Mesothelial cell of epicardium (in vitro differentiated cells): ENCODE measurements at places on chromosomes 2 and 18.

GRCh38 chr2:171837736-171838135 is 56.3 kb downstream of the SLC25A12 start:
- H3K36me3 ChIP-seq = peaks cover 52% of the 10 kb centered on the region
- H3K27ac ChIP-seq = no peak overlapping the region
- H3K4me1 ChIP-seq = peaks cover 11% of the 10 kb centered on the region
- H3K27me3 ChIP-seq = no peaks in the 10 kb centered on the region
- no peak overlapping the region for H3K4me3 ChIP-seq
- DNase-seq = no peak

GRCh38 chr2:20642055-20642971 is 8.6 kb downstream of the HS1BP3 start:
- H3K4me1 ChIP-seq = peaks cover 2% of the 10 kb centered on the region
- H3K27me3 ChIP-seq = no peaks in the 10 kb centered on the region
- no peak overlapping the region for H3K4me3 ChIP-seq
- H3K27ac ChIP-seq = no peak overlapping the region
- peak; percentile 60 for DNase-seq
- H3K36me3 ChIP-seq = peaks cover 7% of the 10 kb centered on the region

DNA sequence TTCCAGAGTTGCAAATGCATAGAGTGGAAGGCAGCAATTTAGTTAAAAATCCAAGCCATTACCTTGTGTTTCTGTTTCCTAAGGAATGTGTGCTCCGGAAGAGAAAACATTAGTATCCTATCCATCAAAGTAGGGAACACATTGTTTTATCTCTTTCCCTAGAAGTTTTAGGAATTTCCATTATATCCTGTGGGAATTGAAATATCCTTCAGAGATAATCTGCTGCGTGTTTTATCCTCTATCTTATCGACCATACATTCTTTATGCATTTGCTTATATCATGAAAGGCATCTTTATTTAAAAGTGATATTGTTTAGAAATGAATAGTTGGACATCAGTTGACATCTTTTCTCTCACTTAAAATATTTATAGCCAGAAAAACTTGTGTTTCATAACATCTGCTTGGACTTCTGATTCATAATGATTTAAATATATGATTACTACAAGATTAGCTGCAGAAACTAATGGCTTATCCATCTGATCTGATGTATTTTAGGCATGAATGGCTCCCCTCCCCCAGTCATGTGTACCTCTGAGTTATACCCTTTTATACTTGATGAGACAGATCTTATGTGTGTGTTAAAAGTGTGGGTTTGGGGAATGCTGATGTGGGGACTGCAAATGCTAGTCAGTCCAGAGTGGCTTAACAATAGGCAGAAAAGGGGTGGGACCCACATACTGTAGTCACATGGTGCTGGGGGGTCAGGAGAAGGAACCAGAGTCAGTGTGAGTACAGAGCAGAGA is 136.2 kb upstream of the ARHGAP28 start:
- H3K4me1 ChIP-seq = peaks cover 30% of the 10 kb centered on the region
- no peak overlapping the region for H3K4me3 ChIP-seq
- peaks cover 3% of the 10 kb centered on the region for H3K36me3 ChIP-seq
- peak overlapping the region; percentile 55 for H3K27ac ChIP-seq
- DNase-seq = no peak

- no peaks in the 10 kb centered on the region for H3K36me3 ChIP-seq
- H3K27ac ChIP-seq = no peak overlapping the region
- no peak for DNase-seq
- no peaks in the 10 kb centered on the region for H3K4me1 ChIP-seq
- H3K4me3 ChIP-seq = no peak overlapping the region
These were observed 890.4 kb downstream of the TRIB2 start for GRCh38 chr2:13607139-13607538.

- no peak for DNase-seq
- H3K27ac ChIP-seq = no peak overlapping the region
- no peak overlapping the region for H3K4me3 ChIP-seq
- H3K36me3 ChIP-seq = peaks cover 6% of the 10 kb centered on the region
These were observed 82.5 kb downstream of the EDAR start for GRCh38 chr2:108906403-108907077.

- DNase-seq = no peak
- H3K27me3 ChIP-seq = peaks cover 12% of the 10 kb centered on the region
- H3K27ac ChIP-seq = no peak overlapping the region
- H3K4me1 ChIP-seq = peaks cover 10% of the 10 kb centered on the region
- H3K4me3 ChIP-seq = no peak overlapping the region
These were observed 206.1 kb upstream of the REV1 start for GRCh38 chr2:99695944-99696253.

- no peaks in the 10 kb centered on the region for H3K36me3 ChIP-seq
- H3K27ac ChIP-seq = no peak overlapping the region
- no peak for DNase-seq
- H3K4me1 ChIP-seq = peaks cover 21% of the 10 kb centered on the region
- no peaks in the 10 kb centered on the region for H3K27me3 ChIP-seq
- no peak overlapping the region for H3K4me3 ChIP-seq
These were observed 135.9 kb upstream of the SLC1A4 start for GRCh38 chr2:64853306-64853705.

DNA sequence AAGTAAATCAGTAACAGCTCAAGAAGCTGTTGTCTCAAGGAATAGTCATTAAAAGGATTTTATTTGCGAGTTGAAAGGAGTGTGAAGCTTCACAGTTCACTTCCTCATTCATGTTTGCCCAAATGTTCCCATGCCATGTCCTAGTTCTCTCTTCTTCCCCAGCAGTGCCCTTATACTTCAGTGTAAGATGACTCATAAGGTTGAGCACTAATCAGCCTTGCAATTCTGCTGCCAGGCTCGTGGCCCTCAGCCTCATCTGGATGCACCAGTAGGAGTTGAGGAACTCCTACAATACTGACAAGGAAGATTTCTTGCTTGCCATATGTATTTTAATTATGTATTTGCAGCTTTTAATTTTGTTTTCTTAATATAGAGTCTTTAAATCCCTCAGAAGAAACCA is 1980.4 kb downstream of the SUCLG1 start:
- no peaks in the 10 kb centered on the region for H3K36me3 ChIP-seq
- H3K27ac ChIP-seq = no peak overlapping the region
- no peak for DNase-seq
- H3K4me3 ChIP-seq = no peak overlapping the region
- no peaks in the 10 kb centered on the region for H3K27me3 ChIP-seq

GRCh38 chr2:235506997-235507615 is 13.3 kb downstream of the AGAP1 start:
- no peaks in the 10 kb centered on the region for H3K27me3 ChIP-seq
- no peak overlapping the region for H3K4me3 ChIP-seq
- H3K27ac ChIP-seq = no peak overlapping the region
- peaks cover 19% of the 10 kb centered on the region for H3K4me1 ChIP-seq

DNA sequence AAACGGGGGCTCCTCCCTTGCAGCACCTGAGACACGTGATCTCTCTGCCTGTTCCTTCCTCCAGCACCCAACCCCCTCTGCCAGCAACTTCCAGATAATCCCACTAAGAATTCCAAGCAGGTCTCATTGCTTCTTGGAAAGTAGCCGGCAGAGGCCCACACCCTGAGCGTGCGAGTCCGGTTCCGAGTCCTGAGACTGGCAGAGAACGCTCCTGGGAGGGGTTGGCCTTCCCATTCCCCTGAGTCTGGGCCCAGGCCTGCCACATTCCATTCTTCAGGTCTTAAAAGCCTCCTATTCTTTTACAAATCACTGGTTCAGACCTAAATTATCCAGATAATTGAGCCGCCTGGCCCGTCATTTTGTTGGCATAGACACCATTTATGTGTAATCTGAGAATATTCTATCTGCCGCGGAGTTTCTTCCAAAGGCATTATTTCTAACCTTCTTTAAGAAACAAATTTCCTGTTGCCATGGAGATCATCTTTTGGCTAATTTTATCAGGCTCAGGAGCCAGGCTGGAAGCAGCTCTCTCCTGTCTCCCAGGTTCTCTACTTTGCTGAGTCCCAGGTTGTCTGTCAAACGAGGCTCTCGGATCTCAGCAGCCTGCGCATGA is 165.4 kb downstream of the MYCN start:
- H3K4me1 ChIP-seq = peaks cover 32% of the 10 kb centered on the region
- H3K27ac ChIP-seq = peak overlapping the region; percentile 96
- peak overlapping the region; percentile 49 for H3K4me3 ChIP-seq
- DNase-seq = no peak
- no peaks in the 10 kb centered on the region for H3K36me3 ChIP-seq

- no peak overlapping the region for H3K4me3 ChIP-seq
- no peak for DNase-seq
- H3K4me1 ChIP-seq = peaks cover 15% of the 10 kb centered on the region
- peaks cover 17% of the 10 kb centered on the region for H3K36me3 ChIP-seq
These were observed 115.8 kb downstream of the PIGN start for GRCh38 chr18:62071071-62071470.

DNA sequence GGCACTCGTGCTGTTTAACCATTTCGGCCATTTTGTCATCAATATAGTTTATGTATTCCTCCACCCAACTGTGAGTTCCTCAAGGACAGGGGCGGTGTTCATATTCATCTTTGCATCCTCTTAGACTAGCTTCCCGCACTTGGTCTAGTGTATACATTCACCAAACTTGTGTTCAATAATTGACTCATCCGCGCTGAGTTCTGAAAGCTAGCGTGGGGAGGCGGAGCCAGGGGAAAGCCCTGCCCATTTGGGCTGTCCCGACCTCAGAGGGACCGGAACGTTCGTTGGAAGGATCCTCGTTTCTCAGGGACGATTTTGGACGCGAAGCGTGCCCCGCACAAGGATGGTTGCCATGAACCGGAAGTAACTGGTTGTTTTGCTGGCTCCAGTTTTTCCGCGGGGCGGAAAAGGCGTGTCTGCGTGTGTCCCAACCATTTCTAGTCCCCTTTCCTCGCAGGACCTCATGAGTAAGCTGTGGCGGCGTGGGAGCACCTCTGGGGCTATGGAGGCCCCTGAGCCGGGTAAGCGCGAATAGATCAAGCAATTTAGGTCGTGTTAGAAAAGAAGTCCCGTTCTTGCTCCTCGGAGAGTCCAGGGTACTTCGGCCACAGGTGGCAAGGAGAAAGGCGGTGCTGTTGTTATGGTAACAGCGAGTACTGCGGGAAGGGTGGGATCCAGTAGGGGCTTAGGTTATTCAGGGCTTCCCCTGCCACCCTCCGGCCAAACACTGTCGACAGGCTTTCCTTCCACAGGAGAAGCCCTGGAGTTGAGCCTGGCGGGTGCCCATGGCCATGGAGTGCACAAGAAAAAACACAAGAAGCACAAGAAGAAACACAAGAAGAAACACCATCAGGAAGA is at the start of gene INO80B:
Gene INO80B, plus strand, starts transcription at position 434 of the 858 bp plus-strand sequence. Its CDS starts 30 bp downstream, at position 464.
- peaks cover 51% of the 10 kb centered on the region for H3K4me1 ChIP-seq
- peak within 1 kb of the TSS; percentile 94 for H3K4me3 ChIP-seq
- DNase-seq = peak; percentile 95
- H3K27ac ChIP-seq = peak within 1 kb of the TSS; percentile 99
- no peaks in the 10 kb centered on the region for H3K36me3 ChIP-seq
- no peaks in the 10 kb centered on the region for H3K27me3 ChIP-seq

- H3K36me3 ChIP-seq = peaks cover 38% of the 10 kb centered on the region
- H3K27me3 ChIP-seq = no peaks in the 10 kb centered on the region
- no peak overlapping the region for H3K4me3 ChIP-seq
- H3K4me1 ChIP-seq = peaks cover 30% of the 10 kb centered on the region
- no peak for DNase-seq
- peak overlapping the region; percentile 69 for H3K27ac ChIP-seq
These were observed 4.8 kb downstream of the GCFC2 start for GRCh38 chr2:75705921-75706320.

DNA sequence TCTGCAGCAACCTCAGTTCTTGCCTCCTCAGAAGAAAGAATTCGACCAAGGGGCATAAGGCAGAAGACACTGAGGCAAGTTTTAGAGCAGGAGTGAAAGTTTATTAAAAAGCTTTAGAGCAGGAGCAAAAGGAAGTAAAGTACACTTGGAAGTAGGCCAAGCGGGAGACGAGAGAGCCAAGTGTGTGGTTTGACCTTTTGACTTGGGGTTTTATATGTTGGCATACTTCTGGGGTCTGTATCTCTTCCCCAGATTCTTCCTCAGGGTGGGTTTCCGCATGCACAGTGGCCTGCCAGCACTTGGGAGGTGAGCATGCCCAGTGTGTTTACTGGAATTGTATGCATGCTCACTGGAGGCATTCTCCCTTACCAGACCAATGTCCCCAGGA is 59.3 kb upstream of the ANKRD44 start:
- no peak overlapping the region for H3K4me3 ChIP-seq
- DNase-seq = no peak
- no peaks in the 10 kb centered on the region for H3K27me3 ChIP-seq
- H3K27ac ChIP-seq = peak overlapping the region; percentile 64

GRCh38 chr2:2777213-2777612 is 446.1 kb upstream of the MYT1L start:
- DNase-seq = no peak
- H3K27ac ChIP-seq = no peak overlapping the region
- peaks cover 13% of the 10 kb centered on the region for H3K27me3 ChIP-seq
- no peaks in the 10 kb centered on the region for H3K36me3 ChIP-seq
- H3K4me1 ChIP-seq = peaks cover 2% of the 10 kb centered on the region

GRCh38 chr2:26462511-26463243 is 15.2 kb downstream of the OTOF start:
- no peak for DNase-seq
- H3K36me3 ChIP-seq = no peaks in the 10 kb centered on the region
- no peaks in the 10 kb centered on the region for H3K27me3 ChIP-seq
- H3K27ac ChIP-seq = no peak overlapping the region

DNA sequence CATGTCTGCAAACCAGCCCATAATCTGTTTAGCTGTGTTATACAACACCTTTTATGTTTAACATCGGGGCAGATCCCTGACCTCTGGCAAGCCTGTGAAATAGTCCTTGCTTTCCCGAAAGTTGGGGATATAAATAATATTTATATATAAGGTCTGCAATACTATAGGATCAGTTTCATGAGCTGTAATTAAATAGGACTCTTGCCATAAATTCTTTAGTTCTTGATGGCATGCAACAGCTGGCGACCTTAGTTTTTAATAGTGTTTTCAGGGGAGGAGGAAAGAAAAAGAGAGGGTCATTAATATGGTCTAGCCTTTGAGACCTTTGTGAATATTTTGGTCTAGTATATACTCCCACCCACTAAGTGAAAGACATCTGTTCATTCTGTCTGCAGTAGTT is 166.5 kb downstream of the MTX2 start:
- H3K4me3 ChIP-seq = no peak overlapping the region
- no peak overlapping the region for H3K27ac ChIP-seq
- no peaks in the 10 kb centered on the region for H3K36me3 ChIP-seq
- no peak for DNase-seq

- no peak overlapping the region for H3K27ac ChIP-seq
- no peak overlapping the region for H3K4me3 ChIP-seq
- no peaks in the 10 kb centered on the region for H3K4me1 ChIP-seq
- peaks cover 66% of the 10 kb centered on the region for H3K27me3 ChIP-seq
- H3K36me3 ChIP-seq = no peaks in the 10 kb centered on the region
- no peak for DNase-seq
These were observed 19.4 kb upstream of the ZBTB7C start for GRCh38 chr18:48428475-48429177.

- no peak overlapping the region for H3K27ac ChIP-seq
- no peak overlapping the region for H3K4me3 ChIP-seq
- no peak for DNase-seq
- peaks cover 13% of the 10 kb centered on the region for H3K36me3 ChIP-seq
- no peaks in the 10 kb centered on the region for H3K27me3 ChIP-seq
- H3K4me1 ChIP-seq = peaks cover 33% of the 10 kb centered on the region
These were observed 162.6 kb downstream of the FMNL2 start for GRCh38 chr2:152497481-152498052.
